Fibroblast of skin of left biceps (primary cell): ENCODE measurements at places on chromosomes 6 and 20.

- no peak for DNase-seq
These were observed 140.7 kb downstream of the TAF4 start for GRCh38 chr20:61924858-61925554.

GRCh38 chr6:34630040-34630439, 66.5 kb downstream of the ILRUN start:
- peak; percentile 68 for DNase-seq

- DNase-seq, result no peak
These were observed 17.8 kb upstream of the FKBP5 start for GRCh38 chr6:35706468-35706867.

GRCh38 chr6:34218691-34219090, 18.0 kb upstream of the HMGA1 start:
- DNase-seq, result no peak

- DNase-seq, result no peak
These were observed 41.7 kb downstream of the BCKDHB start for GRCh38 chr6:80148220-80148619.

DNA sequence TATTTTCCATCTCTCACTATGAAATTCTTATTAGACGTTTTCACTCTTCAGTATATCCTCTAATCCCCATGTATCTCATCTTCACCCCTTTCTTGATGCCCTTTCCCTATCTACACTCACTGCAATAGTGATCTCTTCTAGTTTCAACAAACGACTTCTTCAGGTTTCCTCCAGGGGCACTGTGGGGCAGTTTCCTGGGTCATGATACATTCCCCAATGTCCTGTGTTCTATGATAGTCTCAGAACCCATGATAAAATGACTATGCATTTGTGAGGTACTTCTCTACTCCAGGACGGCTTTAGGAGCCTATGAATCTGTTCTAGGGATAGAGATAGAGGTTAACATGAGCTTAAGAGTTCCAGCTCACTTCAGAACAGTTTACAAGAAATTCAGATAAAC, 183.3 kb downstream of the FOXC1 start:
- no peak for DNase-seq

DNA sequence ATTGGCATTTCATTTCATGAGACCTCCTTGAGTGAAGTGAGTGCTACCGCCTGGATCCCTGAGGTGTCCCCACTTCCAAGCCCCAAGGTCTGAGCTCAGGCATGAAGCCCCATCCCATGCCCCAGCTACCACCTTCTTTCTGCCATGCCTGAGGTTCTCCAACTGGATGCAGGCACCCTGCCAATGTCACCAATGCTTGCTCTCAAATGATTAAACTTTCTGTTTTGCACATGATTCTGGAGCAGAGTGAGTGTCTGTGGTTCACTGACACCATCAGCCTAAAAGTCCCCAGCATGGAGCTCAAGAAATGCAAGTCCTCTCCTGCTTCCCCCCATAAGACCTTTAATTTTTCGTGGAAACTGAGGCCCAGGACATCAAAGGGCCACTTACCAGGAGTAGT, 43.7 kb upstream of the BPIFA2 start:
- DNase-seq, result no peak

GRCh38 chr20:6558341-6558740, 209.1 kb upstream of the BMP2 start:
- no peak for DNase-seq

GRCh38 chr6:87441711-87442110, 31.1 kb upstream of the SLC35A1 start:
- DNase-seq, result no peak

- DNase-seq, result no peak
These were observed 36.5 kb upstream of the MPC1 start for GRCh38 chr6:166419286-166419685.
